CD4-positive, alpha-beta T cell treated with Interleukin-6 at 100 ng/mL for 8 hours (primary cell): ENCODE measurements at places on chromosomes 3 and 15.

- no peak for DNase-seq
These were observed 29.9 kb upstream of the PEX5L start for GRCh38 chr3:180066598-180066997.

DNA sequence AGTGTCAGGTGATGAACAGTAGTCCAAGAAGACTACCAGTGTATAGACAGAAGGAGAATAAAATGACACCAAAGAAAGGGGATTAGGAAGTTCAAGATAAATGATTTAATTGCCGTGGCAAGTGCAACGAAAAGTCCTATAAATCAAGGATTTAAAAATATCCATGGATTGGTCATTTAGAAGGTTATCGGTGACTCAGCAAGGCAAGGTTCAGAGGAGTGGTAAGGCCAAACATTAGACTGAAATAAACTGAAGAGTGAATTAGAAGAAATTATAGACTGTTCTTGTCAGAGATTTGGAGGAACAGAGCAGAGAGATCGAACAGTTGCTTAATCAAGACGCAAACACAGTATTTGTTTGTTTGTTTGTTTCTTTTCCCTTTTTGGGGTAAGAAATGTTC lies 211.9 kb upstream of the KCNMB2 start:
- no peak for DNase-seq

DNA sequence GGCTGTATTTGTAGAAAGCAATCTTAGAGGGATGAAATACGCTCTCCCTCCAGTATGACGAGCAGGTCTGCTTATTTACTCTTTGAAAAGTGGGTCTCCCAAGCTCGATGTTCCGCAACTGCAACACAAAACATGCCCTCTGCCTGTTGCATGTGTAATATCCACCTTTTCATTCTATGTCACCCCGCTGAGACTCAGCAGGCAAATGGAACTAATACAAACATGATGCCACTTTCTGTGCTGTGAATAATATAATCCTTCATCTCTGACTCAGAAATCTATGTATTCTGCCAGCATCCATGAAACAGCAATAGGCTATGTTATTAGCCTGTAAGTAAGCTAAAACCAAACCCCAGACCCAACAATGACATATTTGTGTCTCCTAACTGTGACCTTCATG lies 200.8 kb upstream of the TMCO5A start:
- DNase-seq = no peak

DNA sequence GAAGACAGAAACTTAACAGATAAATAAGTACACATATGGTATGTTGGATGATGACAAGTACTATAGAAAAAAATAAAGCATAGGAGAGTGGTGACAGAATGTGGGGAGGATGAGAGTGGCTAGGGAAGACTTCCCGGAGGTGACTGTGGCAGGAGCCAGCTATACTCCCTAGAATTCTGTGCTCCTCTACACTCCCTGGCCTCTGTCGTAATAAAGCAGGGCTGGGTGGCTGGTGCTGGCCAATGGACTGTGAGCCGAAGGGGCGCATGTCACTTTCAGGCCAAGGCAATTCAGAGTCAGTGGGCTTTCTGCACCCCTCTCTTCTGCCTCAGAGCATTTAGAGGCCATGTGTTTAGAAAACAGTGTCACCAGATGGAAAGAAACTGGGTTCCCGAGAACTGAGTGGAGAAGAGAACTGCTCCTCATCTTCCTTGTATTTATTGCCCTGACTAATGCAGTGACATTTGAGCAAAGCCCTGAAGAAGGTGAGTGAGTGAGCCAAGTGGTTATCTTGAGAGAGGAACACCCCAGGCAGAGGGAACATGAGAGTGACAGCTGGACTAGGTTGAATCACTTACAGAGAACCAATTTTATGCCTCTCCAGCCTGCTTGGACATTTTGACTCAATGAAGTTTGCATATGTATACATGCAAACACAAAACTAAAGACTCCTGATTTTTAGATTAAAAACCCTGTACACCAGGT lies 5.2 kb upstream of the VPS8 start:
- no peak for DNase-seq

GRCh38 chr3:131109156-131109555 lies 82.5 kb downstream of the NEK11 start:
- no peak for DNase-seq
